Activated CD8-positive, alpha-beta T cell treated with anti-CD3 and anti-CD28 coated beads for 36 hours (primary cell): ENCODE measurements at places on chromosomes 7 and 10.
A peak's percentile ranks its signal among the peaks of the same experiment; 100 is the strongest.

- no peak overlapping the region for H3K27ac ChIP-seq
- peaks cover 1% of the 10 kb centered on the region for H3K36me3 ChIP-seq
- DNase-seq, result no peak
- H3K4me1 ChIP-seq, result peaks cover 24% of the 10 kb centered on the region
- no peaks in the 10 kb centered on the region for H3K27me3 ChIP-seq
Measured at GRCh38 chr7:101823096-101823495, 5.7 kb downstream of the CUX1 start.

DNA sequence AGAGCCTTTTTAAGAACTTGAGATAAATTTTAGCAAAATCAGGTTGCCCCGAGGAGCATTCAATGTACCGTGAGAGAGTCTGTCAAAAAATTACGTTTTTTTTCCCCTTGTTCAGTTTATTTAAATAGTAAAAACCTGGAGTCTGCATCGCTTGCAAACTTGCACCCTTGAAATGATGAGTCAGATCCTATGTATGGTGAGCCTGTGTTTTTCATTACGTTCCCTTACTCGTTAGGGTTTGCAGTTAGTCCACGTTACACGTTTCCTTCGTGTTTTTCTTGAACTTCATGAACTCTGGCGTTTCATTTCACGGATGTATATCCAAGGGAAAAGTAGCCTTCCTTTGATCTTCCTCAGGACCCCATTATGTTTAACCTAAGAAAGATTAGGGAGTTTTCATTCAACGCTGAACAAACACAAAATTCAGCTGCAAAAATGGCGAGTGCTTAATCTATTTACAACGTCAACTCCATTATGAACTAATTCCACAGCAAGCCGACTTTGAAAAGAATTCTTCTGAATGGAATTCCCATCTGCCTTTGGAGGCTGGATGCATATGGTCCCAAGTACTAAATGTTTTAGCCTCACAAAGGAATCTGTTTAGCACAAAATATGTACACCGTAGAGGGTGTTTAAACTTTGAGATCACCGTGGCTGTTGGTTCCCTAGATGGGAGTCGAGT is 182.4 kb downstream of the MYOF start:
- no peaks in the 10 kb centered on the region for H3K27me3 ChIP-seq
- H3K36me3 ChIP-seq, result no peaks in the 10 kb centered on the region
- no peak for DNase-seq
- H3K4me1 ChIP-seq, result no peaks in the 10 kb centered on the region

DNA sequence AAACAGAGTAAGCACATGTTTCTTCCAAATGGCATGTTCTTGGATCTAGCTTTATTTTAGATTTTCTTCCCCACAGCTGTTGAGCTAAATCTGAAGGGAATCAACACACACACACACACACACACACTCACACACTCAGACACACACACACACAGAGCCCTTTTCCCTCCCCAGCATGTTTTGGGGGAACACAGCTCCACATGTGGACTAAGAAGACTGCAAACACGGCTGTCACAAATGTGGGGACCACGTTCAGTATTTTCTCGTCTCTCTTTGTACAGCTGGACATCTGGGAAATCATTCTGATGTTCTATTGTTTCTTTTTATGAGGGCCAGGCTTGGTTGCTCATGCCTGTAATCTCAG is 116.3 kb downstream of the ABLIM1 start:
- H3K4me3 ChIP-seq, result peak overlapping the region; percentile 70
- no peaks in the 10 kb centered on the region for H3K27me3 ChIP-seq
- H3K36me3 ChIP-seq, result peaks cover 2% of the 10 kb centered on the region
- no peak for DNase-seq
- H3K27ac ChIP-seq, result peak overlapping the region; percentile 100

- H3K27me3 ChIP-seq, result peaks cover 10% of the 10 kb centered on the region
- no peaks in the 10 kb centered on the region for H3K36me3 ChIP-seq
- no peak overlapping the region for H3K4me3 ChIP-seq
- H3K4me1 ChIP-seq, result peaks cover 3% of the 10 kb centered on the region
- H3K27ac ChIP-seq, result no peak overlapping the region
Measured at GRCh38 chr10:22308390-22308789, 7.8 kb upstream of the COMMD3 start.

DNA sequence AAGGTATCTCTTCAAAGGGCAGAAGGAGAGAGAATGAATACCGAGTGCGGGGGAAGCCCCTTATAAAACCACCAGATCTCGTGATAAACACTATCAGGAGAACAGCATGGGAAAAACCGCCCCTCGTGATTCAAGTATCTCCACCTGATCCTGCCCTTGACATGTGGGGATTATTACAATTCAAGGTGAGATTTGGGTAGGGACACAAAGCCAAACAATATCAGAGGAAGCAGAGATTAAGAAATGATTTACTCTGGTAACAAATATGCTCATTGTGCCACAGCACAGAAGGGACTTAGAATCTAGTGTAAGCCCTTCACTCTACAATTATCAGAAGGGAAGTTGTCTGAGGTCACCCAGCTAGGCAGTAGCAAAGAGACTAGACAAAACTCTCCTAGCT is 40.1 kb upstream of the ZNRF2 start:
- H3K4me1 ChIP-seq, result peaks cover 6% of the 10 kb centered on the region
- H3K4me3 ChIP-seq, result no peak overlapping the region
- peaks cover 14% of the 10 kb centered on the region for H3K27me3 ChIP-seq
- no peak overlapping the region for H3K27ac ChIP-seq
- no peak for DNase-seq

DNA sequence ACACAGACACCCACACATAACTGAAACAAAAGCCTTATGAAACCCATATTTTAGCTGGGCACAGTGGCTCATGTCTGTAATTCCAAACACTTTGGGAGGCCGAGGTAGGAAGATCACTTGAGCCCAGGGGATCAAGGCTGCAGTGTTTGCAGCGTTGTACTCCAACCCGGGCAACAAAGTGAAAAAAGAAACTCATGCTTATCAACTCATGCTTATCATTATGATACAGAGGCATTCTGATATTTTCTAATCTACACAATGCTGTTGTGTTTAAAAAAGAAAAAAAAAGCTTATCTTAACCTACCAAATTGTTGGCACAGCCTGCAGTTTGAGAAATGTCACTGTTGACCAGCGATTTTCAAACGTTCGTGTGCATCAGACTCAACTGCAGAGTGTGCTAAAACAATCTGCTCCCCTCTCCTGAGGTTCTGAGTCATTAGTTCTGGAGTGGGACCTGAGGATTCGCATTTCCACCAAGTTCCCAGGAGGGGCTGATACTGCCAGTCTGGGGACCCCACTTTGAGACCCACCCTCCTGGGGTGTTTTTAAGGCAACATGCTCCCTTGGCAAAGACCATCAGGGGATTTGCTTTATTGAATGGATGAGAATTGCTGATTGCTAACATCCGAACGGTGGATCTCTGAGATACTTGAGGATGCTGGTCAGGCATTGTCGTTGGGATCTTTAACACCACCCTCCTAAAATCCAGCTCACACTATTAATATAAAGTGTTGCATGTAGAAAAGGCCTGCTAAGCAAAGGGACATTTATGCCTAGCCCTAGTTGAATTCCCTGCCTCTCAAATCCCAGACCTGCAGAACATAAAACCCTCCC is 16.2 kb downstream of the CHST3 start:
- H3K27ac ChIP-seq, result no peak overlapping the region
- H3K36me3 ChIP-seq, result no peaks in the 10 kb centered on the region
- no peak for DNase-seq
- no peak overlapping the region for H3K4me3 ChIP-seq
